ENCODE measurements at places on chromosomes 5 and 9.

- DNase-seq = no peak
These were observed 10.6 kb upstream of the IGFBPL1 start for GRCh38 chr9:38434853-38435252.

GRCh38 chr5:1131191-1131621 is 19.3 kb upstream of the SLC12A7 start:
- DNase-seq = no peak

DNA sequence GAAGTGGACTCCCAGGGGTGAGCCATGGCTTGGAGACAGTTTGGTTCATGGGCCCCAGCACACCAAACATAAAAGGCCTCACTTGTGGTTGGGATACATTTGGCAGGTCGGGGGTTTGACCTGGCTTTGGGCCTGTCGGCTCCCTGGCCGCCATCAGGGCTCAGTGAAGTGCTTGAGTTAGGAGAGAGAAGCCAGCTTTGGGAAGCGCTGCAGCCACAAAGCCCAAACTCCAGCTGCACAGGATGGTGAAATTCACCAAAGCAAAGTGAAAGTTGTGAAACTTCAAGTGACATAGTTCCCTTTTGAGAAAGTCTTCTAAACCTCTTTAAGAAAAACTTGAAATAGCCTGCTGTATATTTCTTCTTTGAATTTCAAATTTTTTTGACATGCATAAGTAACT is 27.5 kb downstream of the SLC46A2 start:
- no peak for DNase-seq

DNA sequence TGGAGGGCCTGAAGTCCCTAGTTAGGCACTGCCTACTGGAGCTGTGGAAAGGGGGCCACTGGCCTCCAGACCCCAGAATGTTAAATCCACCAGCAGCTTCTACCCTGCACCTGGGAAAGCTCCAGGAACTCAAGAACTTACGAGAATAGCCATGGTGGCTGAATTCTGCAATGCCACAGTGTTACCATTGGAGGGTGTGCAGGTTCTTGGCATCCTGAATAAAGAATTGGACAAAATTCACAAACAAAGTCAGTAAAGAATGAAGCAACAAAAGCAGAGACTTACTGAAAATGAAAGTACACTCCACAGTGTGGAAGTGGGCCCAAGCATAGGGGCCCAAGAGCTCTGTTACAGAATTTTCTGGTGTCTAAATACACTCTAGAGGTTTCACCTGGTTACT is 107.0 kb downstream of the PRDM9 start:
- no peak for DNase-seq

DNA sequence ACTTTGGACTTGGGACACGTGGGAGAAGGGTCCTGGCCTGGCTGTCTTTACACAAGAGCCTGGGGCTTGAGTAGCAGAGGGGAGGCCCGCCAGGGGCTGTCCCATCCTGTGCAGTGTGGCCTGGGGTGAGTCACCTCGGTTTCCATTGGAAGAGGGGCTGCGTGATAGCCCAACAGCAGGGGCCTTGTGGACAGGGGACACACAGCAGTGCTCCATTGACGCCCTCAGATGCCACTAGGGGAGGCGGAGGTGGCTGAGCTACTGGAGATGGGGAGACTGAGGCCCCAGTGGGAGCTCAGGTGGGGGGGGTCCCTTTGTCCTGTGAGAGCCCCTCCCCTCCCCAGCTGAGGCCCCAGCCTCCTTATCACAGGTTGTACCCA is 50.0 kb upstream of the RNU6ATAC start:
- no peak for DNase-seq

- no peak for DNase-seq
These were observed 147.8 kb upstream of the SLC24A2 start for GRCh38 chr9:19936598-19936997.

All from activated T-cell treated with anti-CD3 and anti-CD28 coated beads for 24 hours (primary cell).